ENCODE measurements at places on chromosomes 11 and 22.

DNA sequence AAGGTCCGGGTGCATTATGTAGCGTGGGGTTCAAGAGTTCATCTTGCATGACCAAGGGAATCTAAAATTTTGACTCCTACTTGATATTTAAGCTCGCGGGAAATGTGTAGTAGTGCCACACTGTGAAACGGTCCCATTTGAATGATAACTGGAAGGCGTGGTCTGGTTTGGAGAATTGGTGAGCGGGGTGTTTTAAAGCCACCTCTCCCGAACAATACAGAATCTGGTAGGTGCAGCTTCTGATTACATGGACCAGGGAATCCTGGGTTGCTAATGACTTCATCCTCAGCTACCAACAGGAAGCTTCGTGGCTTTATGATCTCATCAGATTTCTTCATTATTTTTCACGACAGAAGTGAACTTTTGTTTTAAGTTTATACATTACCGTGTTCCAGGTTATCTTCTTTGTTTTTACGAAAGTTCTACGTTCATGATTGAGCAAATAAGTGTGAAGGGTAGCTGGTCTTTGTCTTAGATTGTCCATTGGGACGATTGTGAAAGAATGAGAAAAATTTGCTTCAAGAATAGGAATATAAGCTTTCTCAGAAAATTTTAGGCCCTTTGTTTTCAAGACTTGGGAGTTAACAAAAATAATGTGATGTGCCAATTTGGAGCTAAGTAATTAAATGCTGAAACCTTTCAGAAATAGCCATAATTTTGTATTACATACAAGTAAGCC, 1.7 kb downstream of the QSER1 start:
- DNase-seq, result peak; percentile 86

GRCh38 chr22:46373159-46373558, 37.6 kb downstream of the TRMU start:
- DNase-seq, result no peak

GRCh38 chr11:15897211-15897960, 459.0 kb downstream of the SOX6 start:
- DNase-seq, result no peak

DNA sequence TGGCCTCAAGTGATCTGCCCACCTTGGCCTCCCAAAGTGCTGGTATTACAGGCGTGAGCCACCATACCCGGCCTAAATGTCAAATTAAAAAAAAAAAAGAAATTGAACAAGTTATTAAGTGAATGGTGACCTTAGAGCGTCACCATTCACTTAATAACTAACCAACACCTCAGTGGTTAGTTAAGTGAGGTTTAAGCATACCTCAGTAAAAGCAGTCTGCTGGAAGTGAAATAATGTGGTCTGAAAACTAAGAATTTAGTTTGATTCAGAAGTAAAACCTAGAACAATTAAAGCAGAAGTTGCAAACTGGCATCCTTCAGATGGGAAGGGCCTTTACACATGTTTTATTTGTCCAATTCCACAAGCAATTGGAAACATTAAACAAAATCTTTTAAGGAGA, 71.5 kb downstream of the FCHSD2 start:
- DNase-seq, result no peak

DNA sequence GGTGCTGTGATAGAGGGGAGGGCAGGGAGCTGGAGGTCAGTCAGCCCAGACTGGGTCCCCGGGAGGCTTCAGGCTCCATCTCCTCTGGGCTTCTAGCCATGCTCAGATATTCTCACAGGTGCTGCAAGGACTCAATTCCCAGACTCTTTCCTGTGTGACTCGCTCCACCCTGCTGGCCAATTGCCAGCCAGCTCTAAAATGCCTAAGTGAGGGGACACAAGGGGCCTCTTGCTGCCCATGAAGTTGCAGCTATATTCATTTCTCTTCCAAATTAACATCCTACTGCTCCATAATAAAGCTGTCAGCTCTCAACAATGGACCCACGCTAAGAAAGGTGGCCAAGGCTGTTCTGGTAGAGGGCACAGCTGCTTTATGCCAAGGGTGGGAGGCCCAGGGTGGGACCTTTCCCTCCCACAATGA, 101.5 kb downstream of the PLEKHA7 start:
- peak; percentile 62 for DNase-seq

DNA sequence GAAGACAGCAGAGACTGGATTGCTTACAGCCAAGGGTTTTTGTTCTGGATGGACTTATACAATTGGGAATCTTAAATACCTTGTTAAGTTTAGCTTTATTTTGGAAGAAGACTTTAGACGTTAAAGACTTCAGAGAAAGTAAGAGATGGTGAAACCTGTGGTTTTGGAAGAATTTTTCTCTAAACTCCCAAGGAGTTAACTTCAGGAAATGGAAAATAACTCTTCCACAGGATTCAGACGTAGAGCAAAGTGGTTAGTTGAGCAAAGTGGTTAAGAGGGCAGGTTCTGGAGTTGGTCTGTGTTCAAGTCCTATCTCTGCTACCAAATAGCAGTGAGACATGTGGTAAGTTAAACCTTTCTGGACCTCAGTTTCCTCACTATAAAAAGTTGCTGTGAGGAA, 12.8 kb downstream of the PITPNB start:
- no peak for DNase-seq

- DNase-seq, result no peak
These were observed 12.5 kb upstream of the APOL5 start for GRCh38 chr22:35705141-35705540.

DNA sequence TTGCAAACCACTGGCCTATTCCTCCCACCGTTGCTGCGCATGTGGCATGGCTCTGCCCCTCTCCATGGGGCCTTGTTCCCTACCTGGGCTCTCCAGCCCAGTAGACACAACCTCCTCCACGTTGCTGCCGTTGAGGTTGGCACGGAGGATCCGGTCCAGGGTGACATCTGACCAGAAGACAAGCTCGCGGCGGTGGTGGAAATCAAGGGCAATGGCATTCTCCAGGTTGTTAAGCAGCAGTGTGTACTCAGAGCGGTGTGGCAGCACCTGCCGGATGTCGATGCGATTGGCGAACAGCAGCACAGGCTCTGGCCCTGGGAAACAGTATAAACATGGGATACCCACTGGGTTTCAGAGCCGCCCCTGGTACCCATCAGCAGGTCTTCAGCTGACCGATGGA, 23.8 kb downstream of the LRP4 start:
- DNase-seq, result no peak

DNA sequence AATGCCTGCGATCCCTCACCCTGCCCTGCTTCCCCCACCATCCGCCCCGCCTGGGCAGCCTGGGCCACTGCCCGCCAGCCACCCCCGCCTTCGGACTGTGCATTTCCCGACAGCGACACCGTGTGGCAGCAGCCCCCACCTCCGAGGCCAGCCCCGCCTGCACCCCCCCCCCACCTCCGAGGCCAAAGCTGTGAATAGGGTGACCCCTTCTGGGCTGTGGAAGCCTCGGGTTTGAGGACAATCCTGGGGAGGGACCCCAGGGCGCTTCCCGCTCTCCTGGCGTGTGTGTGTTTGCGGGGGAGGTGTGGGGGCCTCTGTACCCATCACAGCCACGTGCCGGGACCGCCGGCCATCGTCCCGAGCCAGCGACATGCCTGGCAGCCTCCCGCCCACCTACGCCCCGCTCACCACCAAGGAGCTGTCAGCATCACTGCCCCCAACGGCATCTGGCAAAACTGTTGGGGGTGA, 33.8 kb upstream of the PPARA start:
- DNase-seq, result peak; percentile 66

DNA sequence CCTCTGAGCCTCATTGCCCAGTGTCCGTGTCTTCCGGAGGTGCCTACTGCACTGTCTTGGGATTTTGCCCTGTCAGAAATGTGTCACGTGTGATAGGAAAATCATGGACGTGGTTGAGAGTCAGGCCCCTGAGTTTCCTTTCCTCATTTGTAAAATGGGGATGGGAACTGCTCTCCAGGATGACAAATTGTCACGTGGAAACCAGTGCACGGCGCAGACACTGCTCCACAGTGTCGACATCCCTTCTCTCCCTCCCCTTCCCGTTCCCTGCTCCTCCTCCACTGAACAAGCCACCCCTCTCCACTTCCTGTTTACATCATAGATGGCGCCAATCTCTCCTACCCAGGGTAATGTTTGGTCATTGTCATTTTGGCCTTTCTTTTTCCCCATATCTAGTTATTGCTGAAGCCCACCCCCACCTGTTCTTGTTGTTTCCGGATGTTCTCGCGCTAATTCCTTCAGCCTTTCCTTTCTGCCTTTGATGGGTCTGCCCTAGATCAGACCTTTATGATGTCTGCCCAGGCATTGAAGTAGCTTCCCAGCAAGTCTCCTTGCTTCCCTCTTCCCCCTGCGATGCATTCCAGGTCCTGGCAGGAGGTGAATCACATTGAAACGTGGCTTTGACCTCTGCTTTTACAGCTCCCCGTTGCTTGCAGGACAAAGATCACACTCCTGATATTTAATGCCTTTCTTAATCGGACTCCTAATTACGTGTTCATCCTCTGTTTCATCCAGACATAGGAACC, 91.8 kb downstream of the TBC1D22A start:
- no peak for DNase-seq

GRCh38 chr11:1449490-1450243, 36.9 kb downstream of the MOB2 start:
- no peak for DNase-seq

DNA sequence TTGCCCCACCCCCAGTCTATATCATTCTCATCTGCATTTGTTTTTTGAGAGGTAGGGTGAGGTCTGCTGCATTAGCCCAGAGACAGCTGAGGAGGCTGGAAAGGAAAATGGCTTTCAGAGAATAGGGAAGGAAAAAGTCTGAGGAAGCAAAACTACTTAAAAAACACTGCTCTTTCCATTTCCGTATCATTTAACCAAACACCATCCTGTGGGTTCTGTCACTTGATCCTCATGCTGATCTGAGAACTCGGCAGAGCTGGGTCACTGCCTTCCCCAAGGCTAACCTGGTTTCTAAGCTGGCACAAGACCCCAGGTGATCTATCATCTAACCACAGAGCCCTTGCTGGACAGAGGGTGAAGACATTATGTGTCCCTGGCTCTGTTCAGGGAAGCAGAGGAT, 1.2 kb downstream of the FOLR2 start:
- no peak for DNase-seq

- DNase-seq, result no peak
These were observed 9.3 kb downstream of the ATP5MGL start for GRCh38 chr22:42630901-42631602.

DNA sequence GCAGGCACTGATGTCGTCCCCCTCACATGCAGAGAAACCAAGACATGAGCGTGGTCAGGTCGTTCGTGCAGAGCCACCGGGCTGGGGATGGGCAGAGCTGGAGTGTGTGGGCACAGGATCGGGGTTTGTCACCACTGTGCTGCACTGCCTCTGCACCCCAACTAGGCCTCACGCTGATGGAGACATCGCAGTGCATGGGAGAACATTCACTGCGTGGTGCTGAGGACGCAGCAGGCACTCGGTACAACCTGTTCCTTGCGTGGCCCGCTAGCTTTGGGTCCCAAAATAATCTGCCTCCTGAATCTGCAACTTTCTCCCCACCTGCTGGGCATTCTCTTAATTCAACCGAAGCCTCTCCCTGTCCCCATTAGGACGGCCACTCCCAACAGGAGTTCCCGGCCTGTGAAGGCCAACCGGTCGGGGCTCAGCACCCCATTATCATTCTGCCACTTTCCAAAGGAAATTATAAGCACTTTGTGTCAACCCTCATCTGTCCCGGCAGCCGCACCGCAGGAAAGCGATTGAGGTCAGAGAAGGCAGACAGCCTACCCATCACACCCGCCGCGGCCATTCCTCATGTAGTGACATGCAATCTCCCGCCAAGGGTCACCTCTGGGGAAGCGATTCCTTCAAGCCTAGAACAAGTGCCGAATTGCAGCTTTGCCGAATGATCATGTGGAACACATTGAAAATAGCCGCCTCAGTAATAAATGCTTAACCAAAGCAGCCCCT, 490.4 kb downstream of the MN1 start:
- no peak for DNase-seq

- no peak for DNase-seq
These were observed 88.3 kb downstream of the TSPAN18 start for GRCh38 chr11:44814881-44815592.

DNA sequence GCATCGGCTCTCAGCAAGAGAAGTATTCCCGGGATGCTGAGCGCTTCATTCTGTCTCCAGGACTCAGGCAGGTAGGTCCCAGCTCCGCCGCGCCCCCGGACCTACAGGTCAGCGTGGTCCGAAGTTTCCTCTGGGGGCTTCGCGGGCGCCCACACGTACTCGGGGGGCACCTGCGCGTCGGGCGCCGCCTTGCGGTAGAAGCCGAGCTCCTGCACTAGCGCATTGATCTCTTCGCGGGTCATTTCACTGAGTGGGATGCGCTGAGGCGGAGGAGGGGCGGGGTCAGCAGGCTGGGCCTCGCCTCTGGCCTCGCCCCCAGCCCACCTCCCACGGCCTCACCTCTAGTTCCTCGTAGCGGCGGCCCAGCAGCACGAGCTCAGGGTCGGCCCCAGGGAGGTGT, 2.5 kb downstream of the SELENOM start:
- DNase-seq, result no peak

DNA sequence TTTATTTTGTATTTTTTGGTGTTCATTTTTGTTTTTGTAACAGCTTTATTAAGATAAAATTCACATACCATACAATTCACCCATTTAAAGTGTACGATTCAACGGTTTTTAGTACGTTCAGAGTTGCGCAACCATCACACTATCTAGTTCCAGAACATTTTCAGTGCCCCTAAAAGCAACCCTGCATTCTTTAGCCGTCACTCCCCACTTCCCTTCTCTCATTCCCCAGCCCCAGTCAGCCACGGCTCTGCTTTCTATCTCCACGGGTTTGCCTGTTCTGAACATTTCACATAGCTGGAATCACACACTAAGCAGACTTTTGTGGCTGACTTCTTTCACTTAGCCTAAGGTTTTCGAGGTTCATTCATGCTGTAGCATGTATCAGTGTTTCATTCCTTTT, 9.6 kb upstream of the KCNQ1OT1 start:
- DNase-seq, result no peak

DNA sequence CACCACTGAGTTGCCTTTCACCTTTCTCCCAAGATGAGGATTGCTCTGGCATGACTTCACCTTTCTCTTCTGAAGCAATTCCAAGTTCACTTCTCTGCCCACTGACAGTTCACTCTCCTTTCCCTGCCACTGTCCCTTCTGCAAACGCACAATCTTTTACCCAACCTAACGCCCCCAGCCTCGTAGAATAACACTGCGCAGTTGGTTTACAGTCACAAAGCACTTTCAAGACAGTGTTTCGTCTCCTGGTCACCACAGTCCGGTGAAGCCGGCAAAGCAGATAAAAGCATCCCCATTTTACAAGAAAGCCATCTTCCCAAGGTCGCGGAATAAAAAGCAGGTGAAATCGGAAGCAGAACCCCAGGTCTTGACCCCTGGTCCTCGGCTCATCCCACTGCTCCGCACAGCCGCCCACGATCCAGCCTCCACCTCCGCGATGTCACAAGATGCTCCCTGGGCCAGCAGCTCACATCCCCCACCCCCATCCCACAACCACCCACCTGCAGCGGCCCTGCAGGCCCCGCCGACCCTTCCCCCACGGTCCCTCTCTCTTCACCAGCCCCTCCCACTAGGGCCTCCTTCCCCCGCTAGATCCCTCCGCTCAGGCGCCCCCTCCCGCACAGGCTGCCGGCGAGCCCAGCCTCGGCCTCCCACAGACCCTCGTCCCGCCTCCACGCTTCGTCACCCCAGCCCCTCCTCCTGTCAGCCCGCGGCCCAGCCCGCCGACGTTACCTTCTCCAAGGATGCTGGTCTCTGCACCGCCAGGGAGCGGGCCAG, 585 bp downstream of the PI4KA start:
- DNase-seq, result peak; percentile 78

GRCh38 chr11:130645843-130646197, 197.4 kb downstream of the ADAMTS15 start:
- no peak for DNase-seq
